ENCODE measurements at places on chromosomes 2 and 18.
A peak's percentile ranks its signal among the peaks of the same experiment; 100 is the strongest.

DNA sequence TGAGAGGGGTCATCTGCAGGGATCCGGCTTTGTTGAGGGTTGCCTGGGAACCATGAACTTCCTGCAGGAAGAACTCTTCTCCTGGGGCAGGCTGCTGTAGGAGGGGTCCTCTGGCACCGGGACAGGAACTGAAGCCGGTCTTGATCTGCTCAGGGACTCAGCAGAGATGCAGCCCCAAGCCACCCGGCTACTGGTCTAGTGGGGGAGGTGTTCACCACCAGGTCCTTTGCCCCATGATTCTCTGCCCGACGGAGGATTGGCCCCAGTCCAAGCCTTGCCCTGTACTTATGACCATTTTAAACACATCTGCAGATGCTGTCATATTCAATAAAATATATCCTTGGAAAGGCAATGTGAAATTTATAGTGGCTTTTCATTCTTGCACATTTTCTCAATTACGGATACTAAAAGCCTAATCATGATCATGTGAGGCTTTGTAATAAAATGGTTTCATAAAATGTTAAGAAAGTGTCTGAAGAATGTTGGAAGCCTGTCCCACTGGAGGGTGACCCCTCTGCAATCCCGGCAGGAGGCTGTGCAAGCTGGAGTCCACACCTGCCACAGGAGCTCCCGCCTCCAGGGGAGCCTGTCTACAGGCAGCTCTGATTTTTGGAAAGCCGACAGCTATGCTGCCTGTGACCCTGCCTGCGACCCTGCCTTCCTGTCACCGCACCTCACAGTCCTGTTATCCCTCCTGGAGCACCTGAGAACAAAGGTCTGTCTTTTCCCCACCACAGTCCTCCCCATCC lies 98.8 kb upstream of the TAF1B start:
- DNase-seq: no peak

DNA sequence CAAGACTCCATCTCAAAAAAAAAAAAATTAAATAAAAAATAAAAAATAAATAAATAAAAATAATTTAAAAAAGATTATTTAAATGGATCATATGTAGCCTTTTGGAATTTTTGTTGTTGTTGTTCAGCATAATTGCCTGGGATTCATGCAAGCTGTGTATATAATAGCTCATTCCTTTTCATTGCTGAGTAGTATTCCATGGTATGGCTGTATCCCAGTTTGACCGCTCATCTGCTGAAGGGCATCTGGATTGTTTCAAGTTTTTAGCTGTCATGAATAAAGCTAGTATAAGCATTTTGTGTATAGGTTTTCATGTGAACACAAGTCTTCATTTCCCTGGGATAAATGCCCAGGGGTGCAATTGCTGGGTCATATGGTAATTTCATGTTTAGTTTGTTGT lies 6.4 kb upstream of the TANC1 start:
- no peak for DNase-seq

DNA sequence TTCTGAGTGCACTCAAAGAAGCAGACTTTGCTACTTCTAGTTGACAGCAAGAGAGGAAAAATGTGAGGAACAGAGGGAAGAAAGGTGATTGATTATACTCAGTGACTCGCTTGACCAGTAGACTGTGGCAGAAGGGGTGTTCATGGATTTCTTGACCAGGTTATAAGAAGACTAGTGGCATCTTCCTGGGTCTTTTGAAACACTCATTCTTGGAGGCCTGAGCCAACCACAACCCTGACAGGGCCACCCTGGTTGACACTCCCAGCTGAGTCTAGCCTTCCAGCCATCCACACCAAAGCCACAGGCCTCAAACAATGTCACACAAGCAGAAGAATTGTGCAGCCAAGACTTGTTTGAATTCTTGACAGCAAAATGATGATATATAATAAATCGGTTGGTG lies 366.3 kb downstream of the SS18 start:
- DNase-seq: no peak

GRCh38 chr2:138742441-138743057 lies 37.6 kb downstream of the NXPH2 start:
- peak; percentile 6 for DNase-seq

GRCh38 chr18:74429096-74429495 lies 28.0 kb downstream of the DIPK1C start:
- DNase-seq: no peak

GRCh38 chr2:110973262-110973661 lies 147.5 kb upstream of the BCL2L11 start:
- no peak for DNase-seq
